T-helper 9 cell (primary cell): ENCODE measurements at places on chromosomes 6 and 20.

- no peak for DNase-seq
Observed at GRCh38 chr6:5073992-5074391, 11.1 kb upstream of the PPP1R3G start.

- no peak for DNase-seq
Observed at GRCh38 chr6:41214559-41215238, 13.4 kb upstream of the TREML4 start.

DNA sequence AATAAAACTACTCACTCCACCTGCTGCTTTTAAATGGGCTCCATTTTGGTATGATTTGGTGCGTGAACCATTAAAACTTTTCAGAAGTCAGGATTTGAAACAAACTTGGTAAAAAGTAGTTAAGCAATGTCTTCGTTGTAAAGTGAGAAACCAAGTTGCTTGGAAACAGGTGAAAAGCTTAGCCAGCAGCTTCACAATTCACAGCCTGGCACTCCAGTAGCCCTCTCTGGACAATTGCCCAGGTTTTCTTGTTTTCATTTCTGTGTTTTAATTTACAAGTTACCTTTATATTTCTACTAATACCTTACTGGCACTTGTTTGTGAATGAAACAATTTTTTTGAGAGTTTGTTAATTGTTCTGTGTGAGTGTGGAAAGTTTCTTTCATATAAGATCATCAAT lies 12.8 kb downstream of the NT5E start:
- DNase-seq: no peak

GRCh38 chr6:69294862-69295261 lies 501.9 kb downstream of the LMBRD1 start:
- DNase-seq: no peak

DNA sequence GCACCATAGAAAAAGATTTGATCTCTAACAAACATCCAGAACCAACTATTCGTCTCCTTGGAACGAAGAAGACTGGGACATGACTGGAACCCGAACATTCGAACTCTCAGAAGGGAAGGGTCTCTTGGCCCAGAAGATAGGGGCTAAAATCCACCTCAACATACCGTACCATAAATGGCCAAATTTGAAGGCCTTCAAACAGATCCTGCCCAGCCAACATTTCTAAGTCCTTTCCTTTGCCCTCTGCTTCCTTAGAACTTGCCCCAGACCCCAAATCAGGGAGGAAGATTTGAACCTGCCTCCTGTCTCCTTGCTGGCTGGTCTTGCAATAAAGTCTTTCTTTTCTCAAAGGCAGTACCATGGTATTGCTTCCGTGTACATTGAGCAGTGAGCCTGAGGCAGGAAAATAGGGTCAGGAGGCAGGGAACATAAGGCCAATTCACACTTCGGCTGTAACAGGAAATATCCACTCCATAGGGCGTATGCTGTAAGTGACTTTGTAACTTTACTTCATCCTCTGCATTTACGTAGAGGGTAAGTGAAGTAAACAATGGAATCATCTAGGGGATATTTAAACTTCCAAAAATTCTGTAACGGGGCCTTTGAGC lies 1.8 kb upstream of the PXDC1 start:
- DNase-seq: no peak

DNA sequence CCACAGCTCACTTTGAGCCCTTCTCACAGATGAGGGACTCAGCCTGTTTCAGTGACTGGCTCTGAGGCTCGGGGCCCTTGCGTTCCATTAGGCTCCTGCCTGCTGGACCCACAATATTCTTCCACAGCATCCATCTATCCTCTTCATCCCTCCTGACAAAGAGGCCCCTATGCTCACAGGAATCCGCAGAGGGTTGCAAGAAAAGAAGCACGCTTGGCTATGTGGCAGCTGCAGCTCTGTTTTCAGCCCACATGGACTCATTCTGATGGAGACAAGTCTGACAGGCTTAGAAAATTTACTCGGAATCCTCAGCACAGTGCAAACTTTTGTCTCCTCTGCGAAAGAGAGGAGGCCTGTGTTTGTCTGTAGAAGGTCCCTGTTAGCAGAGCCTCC lies 207.5 kb downstream of the SYNDIG1 start:
- DNase-seq: no peak

GRCh38 chr20:32609993-32610392 lies 24.9 kb upstream of the NOL4L start:
- no peak for DNase-seq
